Glutamatergic neuron (in vitro differentiated cells): ENCODE measurements at places on chromosomes 2 and 18. TPM values are rescaled to one million over a fixed set of nuclear protein-coding genes. Genes with fewer than 3 reads are reported as not detected.

GRCh38 chr2:178241844-178242551, 47.7 kb downstream of the OSBPL6 start:
- peaks cover 2% of the 10 kb centered on the region for H3K27me3 ChIP-seq
- peaks cover 7% of the 10 kb centered on the region for H3K4me1 ChIP-seq
- H3K4me3 ChIP-seq: peak overlapping the region; percentile 26

Gene CABLES1
- 3.1 TPM for total RNA-seq

Gene CCL20
- not detected for total RNA-seq

Gene CCDC195
- not detected for total RNA-seq

DNA sequence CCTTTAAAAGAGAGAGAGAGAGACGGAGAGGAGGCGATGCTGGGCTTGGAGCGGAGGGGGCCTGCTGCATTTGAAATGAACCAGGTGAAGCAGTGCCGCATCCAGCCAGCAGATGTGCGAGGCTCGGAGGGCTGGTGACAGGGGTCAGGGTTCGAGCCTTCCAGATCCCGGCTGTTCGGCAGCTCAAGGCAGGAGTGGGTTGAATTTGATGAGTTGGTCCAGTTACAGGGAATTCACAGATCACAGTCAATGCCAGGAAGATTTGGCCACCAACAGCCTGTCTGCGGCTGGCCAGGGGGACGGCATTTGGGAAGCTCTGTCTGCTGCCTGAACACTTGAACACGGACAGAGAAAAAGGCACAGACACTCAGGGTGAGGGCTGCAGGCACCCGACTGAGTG, 48.6 kb downstream of the PTGR3 start:
- H3K4me3 ChIP-seq: no peak overlapping the region
- no peaks in the 10 kb centered on the region for H3K36me3 ChIP-seq
- no peaks in the 10 kb centered on the region for H3K4me1 ChIP-seq
- no peaks in the 10 kb centered on the region for H3K27me3 ChIP-seq
- no peak overlapping the region for H3K27ac ChIP-seq
- no peak for DNase-seq

DNA sequence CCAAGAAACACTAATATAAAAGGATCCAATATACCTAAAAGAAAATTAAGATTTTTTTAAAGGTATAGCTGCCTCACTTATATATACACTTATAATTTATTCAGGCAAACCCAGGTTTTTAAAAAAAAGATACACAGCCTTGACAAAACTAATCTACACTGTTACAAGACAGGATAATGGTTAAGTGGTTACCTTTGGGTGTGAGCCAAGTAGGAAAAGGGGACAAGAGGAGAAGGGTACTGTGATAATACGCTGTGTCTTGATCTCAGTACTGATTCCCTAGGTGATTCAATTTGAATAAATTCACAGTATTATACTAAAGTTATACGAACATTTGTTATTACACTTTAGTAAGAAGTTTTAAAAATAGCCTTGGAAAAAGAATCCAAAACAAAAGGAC, 30.6 kb downstream of the KLHL41 start:
- DNase-seq: no peak
- no peaks in the 10 kb centered on the region for H3K36me3 ChIP-seq
- no peak overlapping the region for H3K27ac ChIP-seq
- H3K4me1 ChIP-seq: no peaks in the 10 kb centered on the region

- H3K36me3 ChIP-seq: peaks cover 9% of the 10 kb centered on the region
- no peak overlapping the region for H3K27ac ChIP-seq
- H3K4me1 ChIP-seq: peaks cover 8% of the 10 kb centered on the region
- H3K4me3 ChIP-seq: no peak overlapping the region
These were observed 70.6 kb upstream of the ASAP2 start for GRCh38 chr2:9135822-9136558.

GRCh38 chr2:20224164-20224715, 690 bp downstream of the SDC1 start:
- H3K36me3 ChIP-seq: no peaks in the 10 kb centered on the region
- H3K27me3 ChIP-seq: peaks cover 19% of the 10 kb centered on the region
- no peak overlapping the region for H3K27ac ChIP-seq
- H3K4me1 ChIP-seq: peaks cover 7% of the 10 kb centered on the region

DNA sequence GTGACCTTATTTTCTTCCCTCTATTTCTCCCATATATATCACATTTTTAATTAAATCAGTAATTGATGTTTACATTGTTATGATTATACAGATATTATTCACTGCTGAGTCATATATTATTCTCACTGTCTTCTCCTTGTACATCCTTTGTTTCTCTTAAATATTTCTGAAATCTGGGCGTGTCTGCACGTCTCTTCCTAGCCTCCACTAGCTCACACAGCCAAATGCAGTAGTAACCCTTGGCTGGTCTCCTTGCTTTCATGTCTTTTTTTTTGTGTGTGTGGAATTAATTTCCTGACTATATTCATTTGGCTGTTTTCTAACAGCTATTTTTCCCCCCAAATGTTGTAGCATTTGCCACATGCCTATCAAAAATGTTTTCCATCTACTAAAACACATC, 15.8 kb downstream of the CCNYL1 start:
- no peak overlapping the region for H3K27ac ChIP-seq
- H3K4me3 ChIP-seq: no peak overlapping the region
- no peaks in the 10 kb centered on the region for H3K27me3 ChIP-seq

- H3K36me3 ChIP-seq: no peaks in the 10 kb centered on the region
- H3K27ac ChIP-seq: no peak overlapping the region
- no peak overlapping the region for H3K4me3 ChIP-seq
- DNase-seq: no peak
- H3K27me3 ChIP-seq: peaks cover 4% of the 10 kb centered on the region
- peaks cover 9% of the 10 kb centered on the region for H3K4me1 ChIP-seq
These were observed 144.2 kb upstream of the NABP1 start for GRCh38 chr2:191533693-191534180.

DNA sequence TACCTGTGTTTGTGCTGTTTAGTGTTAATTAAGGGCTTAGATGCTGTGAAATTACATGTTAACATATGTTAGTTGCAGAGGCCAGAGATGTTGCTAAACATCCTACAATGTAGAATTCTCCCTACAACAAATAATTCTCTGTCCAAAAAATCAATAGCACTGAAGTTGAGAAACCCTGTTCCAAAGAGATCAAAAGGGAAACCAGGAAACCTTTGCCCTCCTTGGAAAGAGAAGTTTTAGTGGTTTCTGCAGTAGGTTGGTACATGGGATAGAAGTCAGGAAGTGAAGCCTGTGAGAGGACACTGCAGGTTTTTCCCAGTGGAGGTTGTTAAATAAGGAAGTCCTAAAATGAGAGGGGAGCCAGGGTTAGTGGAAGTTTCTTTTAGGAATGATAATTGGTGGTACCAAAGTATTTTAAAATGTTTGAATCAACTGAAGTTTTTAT, 6.3 kb upstream of the RMDN2 start:
- no peaks in the 10 kb centered on the region for H3K27me3 ChIP-seq
- H3K4me1 ChIP-seq: peaks cover 2% of the 10 kb centered on the region

- H3K4me3 ChIP-seq: no peak overlapping the region
- H3K27me3 ChIP-seq: no peaks in the 10 kb centered on the region
- no peaks in the 10 kb centered on the region for H3K4me1 ChIP-seq
- H3K36me3 ChIP-seq: no peaks in the 10 kb centered on the region
- DNase-seq: no peak
These were observed 11.4 kb downstream of the IL1F10 start for GRCh38 chr2:113079131-113079530.

DNA sequence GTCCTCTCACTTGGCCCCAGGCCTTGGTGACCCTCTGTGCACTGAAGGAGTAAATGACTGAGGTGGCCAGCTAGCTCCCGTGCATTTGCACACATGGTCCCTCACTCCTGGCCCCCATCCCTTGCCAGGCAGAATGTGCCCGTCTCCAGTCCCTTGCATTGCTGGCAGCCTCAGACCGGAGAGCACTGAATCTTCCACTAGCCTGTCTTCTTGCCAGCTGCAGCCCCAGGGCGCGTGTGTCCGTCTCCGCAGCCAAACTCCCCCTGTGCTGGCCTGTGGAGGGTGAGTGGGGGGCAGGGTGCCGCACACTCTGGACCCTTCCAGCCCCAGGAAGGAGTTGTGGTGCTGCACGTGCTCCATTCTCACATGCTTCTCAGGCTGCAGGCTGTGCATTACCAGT, 35.9 kb downstream of the INPP4A start:
- no peak for DNase-seq
- H3K4me1 ChIP-seq: peaks cover 39% of the 10 kb centered on the region
- H3K36me3 ChIP-seq: no peaks in the 10 kb centered on the region
- no peak overlapping the region for H3K27ac ChIP-seq
- peaks cover 9% of the 10 kb centered on the region for H3K27me3 ChIP-seq

Gene NYAP2
- total RNA-seq: 0.32 TPM

DNA sequence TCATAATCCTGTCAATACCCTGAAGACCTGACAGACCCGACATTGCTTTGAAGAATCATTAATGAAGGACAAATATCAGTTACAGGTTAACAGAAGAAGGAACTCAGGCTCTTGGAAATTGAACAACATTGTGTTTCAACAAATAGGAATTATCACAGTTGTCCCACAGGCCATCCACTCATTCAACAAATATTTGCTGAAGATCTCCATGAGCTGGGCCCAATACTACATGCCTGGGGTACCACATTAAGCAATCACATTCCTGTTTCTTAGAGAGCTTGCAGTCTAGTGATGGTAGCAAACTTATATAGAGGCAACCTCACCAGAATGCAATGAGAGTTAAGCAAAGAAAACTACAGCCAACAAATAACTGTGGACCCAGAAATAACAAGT, 671.6 kb upstream of the ACVR2A start:
- H3K4me3 ChIP-seq: no peak overlapping the region
- H3K27me3 ChIP-seq: no peaks in the 10 kb centered on the region
- H3K4me1 ChIP-seq: no peaks in the 10 kb centered on the region
- no peak for DNase-seq

- no peak overlapping the region for H3K4me3 ChIP-seq
- DNase-seq: no peak
- no peaks in the 10 kb centered on the region for H3K36me3 ChIP-seq
- no peak overlapping the region for H3K27ac ChIP-seq
These were observed 9.5 kb upstream of the CCDC68 start for GRCh38 chr18:54968807-54969206.

- DNase-seq: no peak
- no peaks in the 10 kb centered on the region for H3K27me3 ChIP-seq
- H3K27ac ChIP-seq: no peak overlapping the region
- H3K4me1 ChIP-seq: peaks cover 5% of the 10 kb centered on the region
These were observed 282.6 kb downstream of the STK39 start for GRCh38 chr2:167964650-167965413.

DNA sequence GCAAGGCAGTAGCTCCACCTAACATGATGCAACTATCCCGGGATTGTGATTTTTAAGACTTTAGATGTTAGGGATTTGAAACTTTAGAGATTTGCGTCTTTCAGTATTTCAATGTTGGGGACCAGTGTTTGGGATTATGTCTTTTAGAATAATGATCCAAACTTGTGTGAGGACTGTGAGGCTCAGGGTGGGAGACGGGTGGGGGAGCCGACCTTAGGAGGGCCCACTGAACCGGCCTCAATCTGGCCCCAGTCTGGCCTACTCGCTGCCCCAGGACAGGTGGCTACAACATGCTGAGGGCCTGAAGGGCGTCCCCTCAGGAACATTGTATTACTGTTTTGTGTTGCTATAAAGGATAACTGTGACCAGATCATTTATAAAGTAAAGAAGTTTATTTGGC, 10.7 kb downstream of the AMER3 start:
- no peak overlapping the region for H3K27ac ChIP-seq
- H3K4me3 ChIP-seq: no peak overlapping the region
- peaks cover 7% of the 10 kb centered on the region for H3K27me3 ChIP-seq
- peaks cover 7% of the 10 kb centered on the region for H3K4me1 ChIP-seq

Gene C2orf74
- 15.1 TPM for total RNA-seq

GRCh38 chr2:65040400-65041261, 15.6 kb upstream of the CEP68 start:
- no peak overlapping the region for H3K4me3 ChIP-seq
- peaks cover 13% of the 10 kb centered on the region for H3K36me3 ChIP-seq
- H3K4me1 ChIP-seq: no peaks in the 10 kb centered on the region

Gene HOXD8
- 0.27 TPM for total RNA-seq

DNA sequence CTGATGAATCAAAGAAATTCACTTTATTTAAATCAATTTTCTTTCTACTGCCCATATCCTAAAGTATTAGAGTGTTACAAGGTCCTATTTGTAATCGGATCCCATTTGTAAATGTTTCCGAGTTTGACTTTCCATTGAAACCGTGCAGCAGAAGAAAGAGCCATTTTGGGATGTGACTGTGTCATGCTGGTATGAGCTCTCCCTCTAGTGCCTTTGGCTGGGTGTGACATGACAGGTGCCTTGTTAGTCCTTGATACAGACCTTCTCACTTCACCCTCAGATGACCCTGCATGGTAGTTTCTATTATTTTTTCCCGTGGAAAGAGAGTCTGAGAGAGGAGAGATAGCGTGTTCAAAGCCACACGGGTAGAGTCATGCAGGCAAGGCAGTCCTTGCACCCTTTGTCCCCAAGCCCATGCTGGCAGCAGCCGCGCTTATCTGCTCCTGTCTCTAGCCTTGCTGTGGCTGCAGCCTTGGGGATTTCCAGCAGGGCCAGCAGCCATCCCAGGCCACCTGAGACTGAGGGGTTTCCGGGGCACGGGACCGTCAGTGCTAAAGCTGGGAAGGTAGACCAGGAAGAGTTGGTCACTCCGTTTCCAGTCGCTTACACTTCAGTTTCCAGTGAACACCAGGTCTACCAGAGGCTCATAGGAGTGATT, 21.4 kb downstream of the CHMP1B start:
- DNase-seq: no peak
- H3K36me3 ChIP-seq: peaks cover 19% of the 10 kb centered on the region
- no peak overlapping the region for H3K27ac ChIP-seq
- H3K4me3 ChIP-seq: no peak overlapping the region

GRCh38 chr2:134683561-134684112, 35.2 kb downstream of the TMEM163 start:
- peaks cover 2% of the 10 kb centered on the region for H3K4me1 ChIP-seq

DNA sequence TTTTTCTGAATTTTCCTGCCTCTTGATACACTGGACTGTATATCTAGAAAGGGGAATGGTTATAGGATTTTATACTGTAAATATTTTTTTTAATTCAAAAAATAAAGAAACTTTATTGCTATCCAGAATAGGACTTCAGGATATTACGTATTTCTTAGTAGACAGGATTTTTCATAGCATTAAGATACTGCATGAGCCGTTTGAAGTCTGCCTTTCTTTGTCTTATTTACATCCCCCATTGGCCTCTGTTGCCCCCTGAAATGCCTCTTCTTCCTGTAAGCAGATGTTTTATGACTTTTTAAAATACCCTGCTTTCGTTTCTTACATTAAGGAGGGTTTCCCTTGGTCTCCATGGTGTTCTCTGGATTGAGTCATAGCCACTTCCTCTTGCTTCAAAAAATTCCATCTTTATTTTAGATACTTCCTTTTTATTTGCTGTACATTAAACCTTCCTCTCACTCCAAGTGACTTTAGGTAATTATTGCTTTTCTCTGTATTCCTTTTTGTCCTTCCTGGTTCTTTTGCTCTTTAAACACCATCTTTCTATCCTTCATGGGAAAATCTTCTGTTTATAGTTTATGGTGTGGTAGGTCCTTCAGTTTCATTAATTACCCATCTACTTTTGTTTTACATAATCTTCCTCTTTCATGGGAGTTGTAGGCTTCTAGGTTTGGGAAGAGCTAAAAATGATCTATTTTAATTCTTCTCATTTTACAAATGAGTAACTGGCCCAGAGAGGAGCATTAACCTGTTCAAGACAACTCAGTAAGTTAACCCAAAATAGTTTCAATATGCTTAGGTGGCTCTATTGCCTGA, 72.6 kb downstream of the ZNF532 start:
- peaks cover 34% of the 10 kb centered on the region for H3K4me1 ChIP-seq
- H3K27ac ChIP-seq: peak overlapping the region; percentile 0
- no peak overlapping the region for H3K4me3 ChIP-seq
- peaks cover 4% of the 10 kb centered on the region for H3K27me3 ChIP-seq
